HCT116 (cell line): ENCODE measurements at places on chromosomes 5 and 9. TPM values are rescaled to one million over a fixed set of nuclear protein-coding genes. Genes with fewer than 3 reads are reported as not detected.
A peak's percentile ranks its signal among the peaks of the same experiment; 100 is the strongest.

DNA sequence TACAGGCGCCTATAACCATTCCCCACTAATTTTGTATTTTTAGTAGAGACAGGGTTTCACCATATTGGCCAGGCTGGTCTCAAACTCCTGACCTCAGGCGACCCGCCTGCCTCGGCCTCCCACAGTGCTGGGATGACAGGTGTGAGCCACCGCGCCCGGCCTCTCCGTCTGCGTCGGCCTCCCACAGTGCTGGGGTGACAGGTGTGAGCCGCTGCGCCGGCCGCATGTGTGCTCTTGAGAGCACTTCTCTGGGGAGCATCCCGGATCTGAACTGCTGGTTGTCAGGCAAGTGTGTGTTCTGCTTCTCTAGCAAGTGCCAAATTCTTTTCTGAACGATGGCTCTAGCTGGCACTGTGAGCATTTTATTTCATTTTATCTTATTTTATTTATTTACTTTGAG, 3.7 kb upstream of the ENTPD2 start:
- no peaks in the 10 kb centered on the region for H3K27me3 ChIP-seq
- peaks cover 22% of the 10 kb centered on the region for H3K4me1 ChIP-seq
- no peaks in the 10 kb centered on the region for H3K36me3 ChIP-seq
- H3K27ac ChIP-seq: no peak overlapping the region
- no peak for DNase-seq
- H3K4me3 ChIP-seq: no peak overlapping the region

DNA sequence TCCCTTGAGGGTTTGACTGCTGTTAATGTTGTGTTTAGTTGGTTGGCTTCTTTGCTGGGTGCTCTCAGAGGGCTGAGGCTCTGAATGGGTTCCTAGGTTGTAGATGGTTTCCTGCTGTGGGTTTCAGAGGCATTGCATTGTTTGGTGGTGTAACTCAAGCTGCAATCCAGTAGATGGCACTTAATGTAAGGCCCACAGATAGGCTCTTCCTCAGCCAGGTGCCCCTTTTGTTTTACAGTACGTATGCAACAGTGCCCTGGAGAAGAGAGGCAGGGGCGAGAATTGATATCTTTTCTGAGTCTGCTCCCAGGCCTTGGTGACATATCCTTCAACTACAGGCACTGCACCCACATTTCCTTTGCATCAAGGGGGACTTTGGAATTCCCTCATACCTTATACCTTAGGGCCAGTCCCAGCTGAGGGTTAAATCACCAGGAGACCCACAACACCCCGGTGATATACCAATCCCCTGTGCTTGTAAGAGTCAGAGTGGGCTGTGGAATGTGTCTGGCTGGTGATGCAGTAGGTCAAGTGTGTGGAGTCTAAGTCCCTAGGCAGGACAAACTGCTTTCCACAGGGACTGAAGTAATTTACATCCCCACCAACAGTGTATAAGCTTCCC, 7.0 kb upstream of the UGT3A2 start:
- no peaks in the 10 kb centered on the region for H3K27me3 ChIP-seq
- H3K36me3 ChIP-seq: no peaks in the 10 kb centered on the region
- H3K27ac ChIP-seq: no peak overlapping the region

DNA sequence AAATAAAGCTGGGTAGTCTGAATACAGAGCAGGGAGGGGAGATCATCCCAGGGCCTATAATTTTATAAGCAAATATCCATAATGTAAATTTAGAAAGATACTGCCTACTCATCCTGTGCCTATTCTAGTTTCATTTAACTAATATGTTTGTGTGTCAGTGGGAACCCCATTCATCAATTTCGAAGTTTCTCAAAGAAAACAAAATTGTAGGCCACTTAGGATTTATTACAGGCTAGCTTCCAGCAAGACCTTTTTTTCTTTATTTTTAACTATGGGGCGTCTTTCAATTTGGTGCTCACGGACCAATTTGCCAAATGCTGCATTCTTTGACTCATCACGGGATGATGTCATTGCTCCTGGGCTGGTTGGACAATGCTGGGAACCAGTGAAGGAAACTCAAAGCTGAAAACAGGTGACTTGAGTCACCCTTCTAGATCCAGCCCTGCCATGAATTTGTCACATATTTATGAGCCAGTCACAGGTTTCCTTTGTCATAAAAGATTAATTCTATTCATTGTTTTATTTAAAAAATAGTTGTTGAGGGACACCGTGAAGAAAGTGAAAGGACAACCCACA, 13.4 kb downstream of the PCSK5 start:
- no peak overlapping the region for H3K27ac ChIP-seq
- no peaks in the 10 kb centered on the region for H3K27me3 ChIP-seq
- no peak overlapping the region for H3K4me3 ChIP-seq
- peak; percentile 48 for DNase-seq
- H3K36me3 ChIP-seq: no peaks in the 10 kb centered on the region

- peaks cover 8% of the 10 kb centered on the region; the same call in 1 of the 2 replicates for H3K4me1 ChIP-seq
- H3K27me3 ChIP-seq: no peaks in the 10 kb centered on the region
- H3K4me3 ChIP-seq: no peak overlapping the region
- no peak overlapping the region for H3K27ac ChIP-seq
- no peak for DNase-seq
- H3K36me3 ChIP-seq: no peaks in the 10 kb centered on the region
These were observed 299.0 kb downstream of the PRELID2 start for GRCh38 chr5:145536133-145536532.

DNA sequence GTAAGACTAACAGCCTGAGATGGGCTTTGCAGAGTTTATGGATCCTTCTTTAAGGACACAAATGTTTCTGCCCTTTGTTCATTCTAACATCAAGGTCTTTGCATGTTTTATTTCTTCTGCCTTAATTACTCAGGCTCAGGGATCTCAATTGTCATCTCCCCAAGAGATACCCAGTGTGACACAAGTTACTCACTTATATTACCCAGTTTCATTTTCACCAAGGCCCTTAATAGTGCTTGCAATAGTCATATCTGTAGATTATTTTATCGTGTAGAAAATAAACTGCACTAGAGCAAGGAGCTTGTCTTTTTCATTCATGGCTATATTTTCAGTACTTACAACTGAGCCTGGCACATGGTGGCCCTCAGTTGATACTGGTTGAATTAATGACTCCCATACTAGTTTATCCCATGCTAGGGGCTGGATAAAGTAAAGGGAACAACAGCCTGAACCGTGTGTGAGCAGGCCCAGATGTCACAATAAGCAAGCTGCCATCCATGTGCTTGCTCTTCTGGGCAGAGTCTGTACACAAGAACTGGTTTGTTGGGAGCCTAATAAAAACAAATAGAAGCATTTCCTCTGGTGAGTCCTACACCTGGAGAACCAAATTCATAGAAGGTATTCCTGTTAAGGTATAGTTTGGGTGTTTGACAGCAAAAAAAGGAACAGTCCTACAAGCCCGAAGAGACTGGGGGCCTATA, 112.5 kb upstream of the CD180 start:
- no peaks in the 10 kb centered on the region for H3K4me1 ChIP-seq
- H3K27me3 ChIP-seq: no peaks in the 10 kb centered on the region
- DNase-seq: no peak
- H3K4me3 ChIP-seq: no peak overlapping the region

DNA sequence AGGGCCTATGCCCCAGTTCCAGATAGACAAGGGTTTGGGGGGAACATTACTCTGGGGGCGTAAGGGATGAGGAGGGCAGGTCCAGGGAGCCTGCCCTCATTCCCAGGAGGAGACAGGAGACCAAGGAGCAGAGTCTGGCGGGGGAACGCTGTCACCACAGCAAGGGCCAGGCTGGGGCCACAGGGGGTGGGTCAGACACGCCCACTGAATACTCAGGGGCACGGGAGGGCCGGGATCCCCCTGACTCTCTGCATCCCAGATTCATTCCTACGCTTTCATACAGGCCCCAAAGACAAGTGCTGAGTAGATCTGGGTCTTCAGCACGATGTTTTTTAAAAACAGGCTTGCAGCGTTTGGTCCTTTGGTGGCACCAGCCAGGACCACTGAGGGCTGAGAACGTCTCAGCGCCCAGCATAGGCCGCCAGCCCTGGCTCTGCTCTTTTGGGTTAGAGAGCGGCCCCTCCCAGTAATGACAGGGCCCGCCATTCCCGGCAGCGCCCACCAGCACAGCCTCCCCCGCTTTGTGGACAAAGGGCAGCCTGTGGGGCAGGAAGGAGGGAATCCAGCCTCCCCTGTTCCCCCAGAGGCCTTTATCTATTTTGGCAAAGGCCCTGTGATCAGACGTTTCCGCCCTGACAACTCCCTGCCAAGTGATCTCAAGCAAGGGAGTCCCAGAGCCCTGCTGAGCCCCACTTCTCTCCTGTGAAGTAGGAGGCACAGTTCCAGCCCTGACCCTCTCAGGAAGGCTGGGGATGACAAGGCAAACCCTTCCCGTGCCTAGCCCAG, 24.9 kb downstream of the NEK6 start:
- H3K27me3 ChIP-seq: no peaks in the 10 kb centered on the region
- H3K4me3 ChIP-seq: no peak overlapping the region
- no peak overlapping the region for H3K27ac ChIP-seq
- no peak for DNase-seq
- H3K36me3 ChIP-seq: no peaks in the 10 kb centered on the region

DNA sequence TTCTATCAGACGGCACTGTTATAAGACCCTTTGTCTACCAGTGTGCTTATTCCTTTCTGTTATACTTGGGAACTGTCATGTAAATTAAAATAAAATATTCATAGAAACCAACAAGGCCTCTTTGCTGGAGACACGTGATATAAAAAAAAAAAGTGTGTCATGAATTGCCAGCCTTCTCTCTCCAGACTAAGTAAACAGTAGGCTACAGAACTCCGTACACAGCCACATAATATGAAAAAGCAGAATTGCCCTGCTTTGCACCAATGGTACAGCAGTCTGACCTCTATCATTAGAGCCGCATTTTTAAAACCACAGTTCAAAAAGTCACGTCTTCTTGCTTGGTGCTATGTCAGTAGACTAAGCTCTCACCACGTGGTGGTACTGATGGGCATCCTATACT, 231.3 kb downstream of the SEMA5A start:
- H3K27me3 ChIP-seq: no peaks in the 10 kb centered on the region
- no peak overlapping the region for H3K4me3 ChIP-seq
- DNase-seq: no peak
- no peaks in the 10 kb centered on the region for H3K36me3 ChIP-seq

DNA sequence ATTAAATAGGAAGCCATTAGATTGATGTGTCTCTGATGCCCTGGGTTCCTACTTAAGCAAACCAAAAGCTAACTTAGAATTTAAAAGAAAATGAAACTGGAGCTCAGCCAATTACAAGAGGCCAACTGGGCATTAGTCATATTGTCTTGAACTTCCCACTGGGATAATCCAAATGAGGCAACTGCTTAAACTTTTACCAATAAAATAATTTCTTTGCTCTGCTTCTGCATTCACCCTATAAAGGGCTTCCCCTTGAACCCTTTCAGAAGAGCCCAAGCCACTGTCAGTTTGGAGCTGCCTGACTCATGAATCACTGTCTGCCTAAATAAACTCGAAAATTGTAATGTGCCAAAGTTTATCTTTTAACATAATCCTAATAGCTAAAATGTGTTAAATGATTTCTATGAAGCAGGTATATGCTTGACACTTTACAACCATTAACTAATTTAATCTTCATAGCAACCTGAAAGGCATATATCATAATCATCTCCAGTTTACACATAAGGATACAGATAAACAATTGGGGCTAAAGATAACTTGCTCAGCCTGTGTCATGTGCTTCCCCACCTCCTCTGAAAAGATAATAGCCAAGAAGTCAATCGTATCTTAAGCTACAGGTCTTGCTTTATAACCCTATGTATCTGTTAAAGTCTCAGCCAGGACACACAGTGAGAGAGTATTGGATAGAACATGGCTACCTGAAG, 11.5 kb downstream of the GPR150 start:
- H3K4me1 ChIP-seq: peaks cover 10% of the 10 kb centered on the region
- no peak for DNase-seq
- H3K36me3 ChIP-seq: no peaks in the 10 kb centered on the region

GRCh38 chr9:16864649-16865434, 5.6 kb downstream of the BNC2 start:
- no peaks in the 10 kb centered on the region for H3K36me3 ChIP-seq
- DNase-seq: no peak
- H3K27ac ChIP-seq: no peak overlapping the region
- no peaks in the 10 kb centered on the region for H3K4me1 ChIP-seq
- no peaks in the 10 kb centered on the region for H3K27me3 ChIP-seq

DNA sequence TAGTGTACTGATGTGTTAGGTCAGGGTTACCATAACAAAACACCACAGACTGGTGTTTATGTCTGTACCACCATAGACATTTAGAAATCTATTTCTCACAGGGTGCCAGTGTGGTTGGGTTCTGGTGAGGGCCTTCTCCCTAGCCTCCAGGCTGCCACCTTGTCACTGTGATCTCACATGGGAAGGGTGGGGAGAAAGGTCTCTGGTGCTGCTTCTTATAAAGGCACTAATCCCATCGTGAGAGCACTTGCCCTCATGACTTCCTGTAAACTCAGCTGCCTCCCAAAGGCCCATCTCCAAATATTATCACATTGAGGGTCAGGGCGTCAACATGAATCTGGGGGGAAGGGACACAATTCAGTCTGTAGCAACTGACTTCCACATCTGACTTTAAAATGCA, 49.8 kb downstream of the PIK3R1 start:
- H3K36me3 ChIP-seq: no peaks in the 10 kb centered on the region
- DNase-seq: no peak
- no peak overlapping the region for H3K4me3 ChIP-seq
- H3K27ac ChIP-seq: no peak overlapping the region
- no peaks in the 10 kb centered on the region for H3K27me3 ChIP-seq

DNA sequence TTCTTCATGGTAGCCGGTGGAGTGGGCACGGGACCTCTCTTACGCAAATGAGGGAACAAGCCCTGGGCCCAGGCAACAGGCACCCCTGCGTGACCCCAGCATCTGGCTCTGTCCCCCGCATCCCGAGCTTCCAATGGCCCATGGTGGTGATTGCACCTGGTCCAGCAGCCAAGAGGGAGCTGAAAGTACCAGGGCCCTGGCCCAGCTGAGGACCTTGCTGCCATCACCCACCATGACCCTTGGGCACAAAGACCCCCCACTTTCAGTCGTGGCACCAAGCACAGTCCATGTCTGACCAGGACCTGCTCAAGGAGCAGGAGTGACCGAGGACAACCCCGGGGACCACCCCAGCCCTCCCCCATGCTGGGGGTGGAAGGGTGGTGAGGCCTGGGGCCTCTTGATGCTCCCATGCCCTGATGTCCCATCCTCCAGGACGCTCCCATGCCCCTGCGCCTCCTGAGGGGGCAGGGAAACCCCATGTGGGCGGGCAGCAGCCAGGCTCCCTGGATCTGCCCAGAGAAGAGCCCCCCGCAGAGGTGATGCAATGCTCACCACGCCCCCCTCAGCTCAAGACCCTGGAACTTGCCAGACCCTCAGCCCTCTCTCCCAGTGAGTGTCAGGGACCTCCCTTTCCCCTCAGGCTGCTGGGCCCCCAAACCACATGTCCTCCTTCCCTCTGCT, 123.9 kb downstream of the ADAMTS2 start:
- no peaks in the 10 kb centered on the region for H3K36me3 ChIP-seq
- no peak overlapping the region for H3K27ac ChIP-seq
- no peak overlapping the region for H3K4me3 ChIP-seq
- no peaks in the 10 kb centered on the region for H3K27me3 ChIP-seq
- no peak for DNase-seq

- no peak overlapping the region for H3K4me3 ChIP-seq
- H3K36me3 ChIP-seq: no peaks in the 10 kb centered on the region
- no peaks in the 10 kb centered on the region for H3K27me3 ChIP-seq
- H3K27ac ChIP-seq: no peak overlapping the region
- DNase-seq: no peak
- peaks cover 7% of the 10 kb centered on the region; the same call in 1 of the 2 replicates for H3K4me1 ChIP-seq
These were observed 52.9 kb upstream of the SPATA31E1 start for GRCh38 chr9:87829756-87830155.

The RBM18 gene
- 32.5 TPM for total RNA-seq

The GALNT10 gene
- total RNA-seq: 27.8 TPM

The C9orf43 gene
- 0.71 TPM for total RNA-seq

The ANKRD55 gene
- not detected for total RNA-seq

The RMND5B gene
- 24.1 TPM for total RNA-seq

The SOHLH1 gene
- total RNA-seq: not detected

The SLC6A7 gene
- not detected for total RNA-seq
